ENCODE measurements at places on chromosomes 1 and 21. TPM values are rescaled to one million over a fixed set of nuclear protein-coding genes. Genes with fewer than 3 reads are reported as not detected.

DNA sequence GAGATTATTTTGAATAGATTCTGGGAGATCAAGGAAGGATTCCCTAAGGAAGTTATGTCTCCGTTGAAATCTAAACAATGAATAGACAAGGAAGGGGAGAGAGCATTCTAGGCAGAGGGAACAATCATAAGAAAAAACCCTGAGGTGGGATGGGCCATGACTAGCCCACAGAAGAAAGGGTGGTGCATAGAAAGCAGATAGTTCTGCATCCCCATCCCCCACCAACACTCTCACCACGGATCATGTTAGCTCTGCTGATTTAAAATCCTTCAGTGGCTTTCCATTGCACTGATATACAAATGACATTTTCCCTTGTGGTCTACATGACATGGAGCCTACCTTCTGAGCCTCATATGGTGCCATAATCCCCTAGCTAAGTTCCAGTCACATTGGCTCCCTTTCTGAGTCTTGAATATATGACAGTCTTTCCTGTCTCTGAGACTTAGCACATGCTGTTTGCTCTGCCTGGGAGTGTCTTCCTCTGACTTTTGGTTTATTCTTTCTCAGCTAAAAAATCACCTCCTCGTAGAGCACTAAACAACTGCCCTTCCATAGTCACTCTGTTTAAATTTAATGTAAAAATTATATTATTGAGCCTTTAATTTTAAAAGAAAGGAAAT is 15.2 kb downstream of the SCMH1 start:
- H3K4me3 ChIP-seq, result no peak overlapping the region
- no peaks in the 10 kb centered on the region for H3K36me3 ChIP-seq
- H3K27me3 ChIP-seq, result no peaks in the 10 kb centered on the region
- DNase-seq, result no peak

DNA sequence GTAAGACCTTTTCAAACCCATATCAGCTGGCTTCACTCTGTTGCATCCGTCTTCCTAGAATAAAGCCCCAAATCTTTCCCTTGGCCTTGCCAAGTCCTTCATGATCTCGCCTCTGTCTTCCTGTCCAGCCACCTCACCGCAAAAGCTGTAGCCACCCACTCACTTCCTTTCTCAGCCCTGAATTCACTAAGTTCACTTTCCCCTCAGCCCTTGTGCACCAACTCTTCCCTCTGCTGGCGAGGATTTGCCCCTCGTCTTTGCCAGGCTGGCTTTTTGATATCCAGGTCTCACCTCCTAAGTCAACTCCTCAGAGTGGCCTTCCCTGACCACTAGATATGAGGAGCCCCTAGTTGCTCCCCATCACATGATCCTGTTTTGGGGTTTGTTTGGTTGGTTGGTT is 3.9 kb upstream of the COL16A1 start:
- H3K4me3 ChIP-seq, result no peak overlapping the region
- H3K27ac ChIP-seq, result no peak overlapping the region
- peaks cover 21% of the 10 kb centered on the region for H3K4me1 ChIP-seq
- no peaks in the 10 kb centered on the region for H3K36me3 ChIP-seq
- H3K27me3 ChIP-seq, result no peaks in the 10 kb centered on the region
- DNase-seq, result no peak

GRCh38 chr1:109138358-109138757 is 24.4 kb downstream of the ELAPOR1 start:
- H3K27me3 ChIP-seq, result no peaks in the 10 kb centered on the region
- H3K27ac ChIP-seq, result no peak overlapping the region
- no peak overlapping the region for H3K4me3 ChIP-seq
- no peaks in the 10 kb centered on the region for H3K36me3 ChIP-seq
- peaks cover 5% of the 10 kb centered on the region for H3K4me1 ChIP-seq

Gene FCRL4
- total RNA-seq, result not detected

Gene TEDDM1
- total RNA-seq, result not detected

DNA sequence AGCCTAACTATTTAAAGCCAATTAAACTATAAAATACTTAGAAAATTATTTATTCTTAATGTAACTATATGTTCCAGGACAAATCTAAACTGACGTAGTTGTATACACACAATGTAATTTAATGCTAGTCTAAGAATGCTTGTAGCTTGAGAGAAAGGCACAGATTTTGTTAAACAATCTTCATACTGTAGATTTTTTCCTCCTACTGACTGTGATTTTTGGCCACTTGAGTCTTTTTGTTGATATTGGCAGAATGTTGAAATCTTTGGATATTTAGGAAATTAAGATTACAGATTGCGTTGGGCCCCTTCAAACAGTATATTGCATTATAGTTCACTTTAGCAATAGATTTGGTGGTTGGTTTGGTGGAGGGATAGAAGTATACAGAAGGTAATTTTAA is 40.5 kb downstream of the ATF3 start:
- no peaks in the 10 kb centered on the region for H3K27me3 ChIP-seq
- H3K4me3 ChIP-seq, result no peak overlapping the region
- no peak overlapping the region for H3K27ac ChIP-seq
- no peak for DNase-seq
- H3K4me1 ChIP-seq, result peaks cover 4% of the 10 kb centered on the region

Gene VASH2
- total RNA-seq, result 0.81 TPM

Gene FAM167B
- total RNA-seq, result 3.6 TPM

Gene OR2T8
- total RNA-seq, result not detected

GRCh38 chr1:213861841-213862240 is 125.9 kb upstream of the PROX1 start:
- H3K27me3 ChIP-seq, result no peaks in the 10 kb centered on the region
- DNase-seq, result no peak
- H3K4me1 ChIP-seq, result no peaks in the 10 kb centered on the region
- H3K4me3 ChIP-seq, result no peak overlapping the region

- H3K4me1 ChIP-seq, result no peaks in the 10 kb centered on the region
- H3K27ac ChIP-seq, result no peak overlapping the region
- H3K36me3 ChIP-seq, result no peaks in the 10 kb centered on the region
These were observed 18.8 kb downstream of the TMPRSS15 start for GRCh38 chr21:18384771-18385170.

DNA sequence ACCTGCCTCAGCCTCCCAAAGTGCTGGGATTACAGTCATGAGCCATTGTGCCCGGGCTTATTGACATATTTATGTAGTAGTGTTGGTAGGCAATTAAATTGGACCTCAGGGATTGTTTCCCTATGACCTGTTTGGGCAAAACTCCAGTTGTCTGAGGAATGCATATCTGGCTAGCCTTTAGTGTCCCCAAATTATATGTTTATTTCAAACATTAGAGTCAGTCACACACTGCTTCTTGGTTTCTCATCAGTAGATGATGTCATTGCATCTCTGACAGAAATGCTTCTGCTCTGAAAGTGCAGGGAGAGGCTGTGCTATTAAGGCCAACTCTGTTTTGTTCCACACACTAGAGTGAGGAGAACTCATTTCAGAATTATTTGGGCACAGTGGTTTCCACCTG is 12.5 kb downstream of the PIP5K1A start:
- no peak overlapping the region for H3K27ac ChIP-seq
- peaks cover 12% of the 10 kb centered on the region for H3K4me1 ChIP-seq
- H3K4me3 ChIP-seq, result no peak overlapping the region
- DNase-seq, result no peak
- no peaks in the 10 kb centered on the region for H3K27me3 ChIP-seq
- peaks cover 8% of the 10 kb centered on the region for H3K36me3 ChIP-seq

- H3K27ac ChIP-seq, result no peak overlapping the region
- no peaks in the 10 kb centered on the region for H3K4me1 ChIP-seq
- no peak overlapping the region for H3K4me3 ChIP-seq
- H3K36me3 ChIP-seq, result no peaks in the 10 kb centered on the region
- no peak for DNase-seq
These were observed 282.9 kb downstream of the PBX1 start for GRCh38 chr1:164841702-164842465.

DNA sequence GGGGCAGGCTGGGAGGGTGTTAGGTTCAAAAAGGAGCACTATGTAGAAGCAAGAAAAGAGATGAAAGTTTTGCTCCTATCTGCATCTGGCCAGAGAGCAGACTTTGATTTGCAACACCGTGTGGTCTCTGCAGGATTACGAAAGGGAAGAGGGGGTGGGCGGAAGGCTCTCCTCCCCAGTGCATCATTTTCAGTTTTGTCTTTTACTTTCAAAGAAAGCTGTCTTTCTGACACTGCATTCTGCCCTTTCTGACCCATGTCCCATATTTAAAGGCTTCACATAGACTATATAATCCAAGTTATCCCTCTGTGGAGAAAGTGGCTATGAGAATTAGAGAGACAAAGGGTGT is 126.5 kb downstream of the RHOU start:
- H3K36me3 ChIP-seq, result no peaks in the 10 kb centered on the region
- peaks cover 52% of the 10 kb centered on the region for H3K4me1 ChIP-seq
- DNase-seq, result no peak
- no peaks in the 10 kb centered on the region for H3K27me3 ChIP-seq

Gene C4BPA
- not detected for total RNA-seq

DNA sequence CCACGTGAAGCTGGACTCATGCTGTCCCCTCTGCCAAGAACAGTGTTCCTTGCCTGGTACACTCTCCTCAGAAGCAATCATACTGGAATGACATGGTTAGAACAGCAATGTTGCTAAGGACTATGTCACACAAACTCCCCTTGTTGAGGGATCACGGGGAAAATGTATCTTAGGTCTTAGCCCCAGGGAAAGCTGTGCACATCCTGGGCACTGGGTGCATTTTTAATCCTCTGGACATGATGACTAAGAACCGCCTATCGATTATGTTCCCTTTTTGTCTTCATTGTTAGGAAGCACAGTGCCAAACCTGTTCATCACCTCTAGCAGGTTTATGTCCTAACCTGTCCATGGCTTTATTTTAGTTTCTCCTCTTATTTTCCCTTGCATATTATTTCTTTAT is 115.1 kb downstream of the HIVEP3 start:
- H3K27me3 ChIP-seq, result no peaks in the 10 kb centered on the region
- H3K27ac ChIP-seq, result peak overlapping the region; percentile 13
- no peaks in the 10 kb centered on the region for H3K36me3 ChIP-seq
- H3K4me3 ChIP-seq, result no peak overlapping the region

Gene SLC30A2
- 55.9 TPM for total RNA-seq

GRCh38 chr1:201606096-201606495 is 67.2 kb downstream of the NAV1 start:
- H3K27me3 ChIP-seq, result no peaks in the 10 kb centered on the region
- peak overlapping the region; percentile 78 for H3K27ac ChIP-seq
- no peak overlapping the region for H3K4me3 ChIP-seq

Gene RGS8
- 2.4 TPM for total RNA-seq

Gene BCAN
- 0.54 TPM for total RNA-seq

Gene ANXA9
- total RNA-seq, result 9.6 TPM

Gene NHLH1
- total RNA-seq, result not detected

Gene CRYAA
- total RNA-seq, result not detected

GRCh38 chr1:42646056-42646455 is 12.2 kb upstream of the PPIH start:
- H3K27ac ChIP-seq, result no peak overlapping the region
- DNase-seq, result no peak
- no peaks in the 10 kb centered on the region for H3K4me1 ChIP-seq
- H3K4me3 ChIP-seq, result no peak overlapping the region
- H3K27me3 ChIP-seq, result no peaks in the 10 kb centered on the region
- no peaks in the 10 kb centered on the region for H3K36me3 ChIP-seq

DNA sequence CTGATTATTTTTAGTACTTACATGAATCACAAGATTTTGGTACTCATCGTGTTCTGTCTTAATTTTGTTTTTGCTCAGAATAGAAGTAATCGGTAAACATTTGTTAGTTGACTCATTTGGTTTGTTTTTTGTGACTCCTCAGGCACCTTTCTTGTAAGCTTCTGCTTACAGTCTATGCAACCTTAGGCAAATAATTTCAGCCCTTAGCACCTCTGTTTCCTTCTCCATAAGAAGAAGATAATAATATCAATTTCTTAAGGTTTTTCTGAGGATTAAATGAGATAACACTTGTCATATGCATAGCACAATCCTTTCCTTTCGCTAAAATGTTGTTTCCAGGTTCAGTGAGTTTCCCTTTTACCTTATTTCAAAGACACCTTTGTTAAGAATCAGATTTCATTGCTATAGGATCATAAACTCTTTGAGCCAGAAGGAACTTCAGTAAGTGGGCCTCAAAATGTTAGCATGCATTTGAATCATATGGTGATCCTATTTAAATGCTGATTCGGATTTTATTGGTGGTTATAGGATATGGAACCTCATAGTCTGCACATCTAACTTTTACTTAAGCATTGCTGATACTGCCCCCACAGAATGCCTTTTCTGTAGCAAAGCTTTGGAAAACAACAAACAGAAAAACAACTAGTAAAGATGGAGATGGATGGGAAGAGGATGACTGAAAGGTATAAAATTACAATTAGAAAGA is 272.7 kb upstream of the CACYBP start:
- no peaks in the 10 kb centered on the region for H3K27me3 ChIP-seq
- no peak for DNase-seq
- no peak overlapping the region for H3K4me3 ChIP-seq
- no peaks in the 10 kb centered on the region for H3K36me3 ChIP-seq

GRCh38 chr1:186974774-186975181 is 146.0 kb downstream of the PLA2G4A start:
- no peak overlapping the region for H3K27ac ChIP-seq
- H3K4me3 ChIP-seq, result no peak overlapping the region
- H3K27me3 ChIP-seq, result no peaks in the 10 kb centered on the region
- no peaks in the 10 kb centered on the region for H3K4me1 ChIP-seq
- no peak for DNase-seq

DNA sequence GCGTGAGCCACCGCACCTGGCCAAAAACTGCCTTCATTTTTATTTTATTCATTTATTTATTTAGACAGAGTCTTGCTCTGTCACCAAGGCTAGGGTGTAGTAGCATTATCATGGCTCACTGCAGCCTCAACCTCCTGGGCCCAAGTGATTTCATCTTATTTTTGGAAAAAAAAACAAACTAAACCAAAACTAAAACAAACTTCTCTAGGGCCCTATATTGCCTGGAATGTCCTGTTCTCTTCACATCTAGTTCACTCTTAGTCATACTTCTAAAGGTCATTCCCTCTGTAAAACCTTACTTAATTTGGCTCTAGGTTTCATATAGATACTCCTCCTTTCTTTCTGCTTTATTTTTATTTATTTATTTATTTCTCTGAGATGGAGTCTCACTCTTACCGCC is 15.6 kb downstream of the RPS27 start:
- peak overlapping the region; percentile 36 for H3K27ac ChIP-seq
- H3K36me3 ChIP-seq, result no peaks in the 10 kb centered on the region
- no peaks in the 10 kb centered on the region for H3K27me3 ChIP-seq
- no peak for DNase-seq

DNA sequence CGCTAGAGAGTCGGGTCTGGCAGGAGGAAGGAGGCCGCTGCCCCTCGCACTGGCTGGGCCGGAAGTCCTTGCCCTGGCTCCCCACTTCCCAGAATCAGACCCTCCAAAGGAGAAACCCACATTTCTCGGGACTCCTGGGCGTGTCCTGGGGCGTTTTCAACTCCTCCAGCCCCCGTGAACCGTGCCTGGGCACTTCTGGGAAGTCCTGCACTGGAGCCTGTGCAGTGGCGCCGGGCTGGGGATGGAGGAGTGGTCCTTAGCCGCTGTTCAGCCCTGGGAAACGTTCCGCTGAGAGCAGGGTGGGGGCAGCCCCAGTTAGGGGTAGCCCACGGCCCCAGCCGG is 3.0 kb downstream of the IGSF21 start:
- no peak for DNase-seq
- H3K27ac ChIP-seq, result no peak overlapping the region
- H3K4me1 ChIP-seq, result peaks cover 15% of the 10 kb centered on the region
- H3K36me3 ChIP-seq, result no peaks in the 10 kb centered on the region

Gene LPAR3
- not detected for total RNA-seq
